ENCODE measurements at places on chromosomes 2 and 18. TPM values are rescaled to one million over a fixed set of nuclear protein-coding genes. Genes with fewer than 3 reads are reported as not detected.

DNA sequence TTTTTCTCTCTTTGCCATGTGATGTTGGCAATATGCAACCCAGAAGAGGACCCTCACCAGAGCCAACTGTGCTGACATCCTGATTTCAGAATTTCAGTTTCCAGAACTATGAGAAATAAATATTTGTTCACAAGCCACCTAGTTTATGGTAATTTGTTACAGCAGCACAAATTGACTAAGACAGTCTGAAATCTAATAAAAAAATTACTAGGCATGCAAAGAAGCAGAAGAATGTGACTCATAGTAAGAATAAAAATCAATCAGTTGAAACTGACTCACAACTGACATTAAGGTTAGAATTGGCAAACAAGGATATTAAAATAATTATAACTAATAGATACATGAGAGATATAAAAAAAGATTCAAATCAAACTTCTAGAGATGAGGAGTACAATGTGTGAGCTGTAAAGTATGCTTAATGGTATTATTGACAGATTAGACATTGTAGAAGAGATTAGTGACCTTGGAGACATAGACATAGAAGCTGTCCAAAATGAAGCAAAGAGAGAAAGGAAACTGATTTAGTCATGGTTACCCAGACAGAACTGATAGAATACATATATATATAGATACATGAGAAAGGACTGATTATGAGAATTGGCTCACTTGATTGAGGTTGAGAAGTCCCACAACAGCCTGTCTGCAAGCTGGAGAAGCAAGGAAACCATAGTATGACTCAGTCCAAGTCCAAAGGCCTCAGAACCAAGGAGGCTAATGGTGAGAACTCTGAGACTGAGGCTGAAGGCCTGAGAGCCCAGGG lies 27.8 kb upstream of the TTC39C start:
- no peak overlapping the region for H3K4me3 ChIP-seq
- H3K36me3 ChIP-seq = no peaks in the 10 kb centered on the region
- peaks cover 20% of the 10 kb centered on the region for H3K4me1 ChIP-seq

- no peak overlapping the region for H3K27ac ChIP-seq
- peaks cover 17% of the 10 kb centered on the region for H3K36me3 ChIP-seq
- no peaks in the 10 kb centered on the region for H3K27me3 ChIP-seq
- peaks cover 66% of the 10 kb centered on the region for H3K4me1 ChIP-seq
- DNase-seq = no peak
- H3K4me3 ChIP-seq = no peak overlapping the region
Measured at GRCh38 chr2:69021727-69022126, 8.7 kb downstream of the ANTXR1 start.

- no peak overlapping the region for H3K4me3 ChIP-seq
- DNase-seq = no peak
- H3K27ac ChIP-seq = no peak overlapping the region
- H3K4me1 ChIP-seq = no peaks in the 10 kb centered on the region
- no peaks in the 10 kb centered on the region for H3K27me3 ChIP-seq
Measured at GRCh38 chr2:32182667-32183066, 17.0 kb downstream of the SLC30A6 start.

GRCh38 chr2:71212336-71212735 lies 14.6 kb downstream of the PAIP2B start:
- H3K27ac ChIP-seq = no peak overlapping the region
- H3K36me3 ChIP-seq = no peaks in the 10 kb centered on the region
- H3K4me1 ChIP-seq = no peaks in the 10 kb centered on the region
- peaks cover 19% of the 10 kb centered on the region for H3K27me3 ChIP-seq
- no peak for DNase-seq

DNA sequence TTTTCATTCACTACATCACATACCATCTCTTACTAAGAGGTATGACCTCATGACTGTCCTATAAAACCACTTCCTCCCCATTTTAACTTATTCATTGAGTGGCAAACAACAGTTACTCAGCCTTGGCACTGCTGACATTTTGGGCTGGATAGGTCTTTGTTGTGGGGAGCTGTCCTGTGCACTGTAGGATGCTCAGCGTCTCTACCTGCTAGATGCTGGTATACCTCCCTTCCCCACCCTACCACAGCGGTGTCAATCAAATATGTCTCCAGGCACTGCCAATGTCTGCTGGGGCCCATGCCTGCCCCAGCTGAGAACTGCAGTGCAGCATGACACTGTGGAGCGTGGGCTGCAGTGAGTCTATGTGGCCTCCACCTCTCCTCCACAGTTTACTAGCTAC lies 76.3 kb upstream of the MGAT4A start:
- no peaks in the 10 kb centered on the region for H3K36me3 ChIP-seq
- H3K4me1 ChIP-seq = peaks cover 12% of the 10 kb centered on the region
- no peak overlapping the region for H3K4me3 ChIP-seq
- H3K27me3 ChIP-seq = peaks cover 27% of the 10 kb centered on the region

Gene STK39
- total RNA-seq = 35.0 TPM

Gene IL36RN
- not detected for total RNA-seq

Gene PKDCC
- total RNA-seq = not detected

Gene CNGA3
- 0.54 TPM for total RNA-seq

Gene KATNAL2
- 0.78 TPM for total RNA-seq

Gene CHRND
- total RNA-seq = not detected

Gene POMC
- not detected for total RNA-seq

All from HFFc6 (cell line).